IMR-90 (cell line): ENCODE measurements at places on chromosomes 2 and 18. TPM values are rescaled to one million over a fixed set of nuclear protein-coding genes. Genes with fewer than 3 reads are reported as not detected.

- H3K4me1 ChIP-seq: peaks cover 2% of the 10 kb centered on the region; the same call in 1 of the 2 replicates
- DNase-seq: no peak
- H3K4me3 ChIP-seq: no peak overlapping the region
- no peaks in the 10 kb centered on the region for H3K36me3 ChIP-seq
- H3K27ac ChIP-seq: no peak overlapping the region
- H3K27me3 ChIP-seq: no peaks in the 10 kb centered on the region
Measured at GRCh38 chr2:229971298-229971790, 49.0 kb downstream of the FBXO36 start.

The SMYD1 gene
- not detected in 2 replicates for total RNA-seq

- H3K4me3 ChIP-seq: no peak overlapping the region
- peak; percentile 67 for DNase-seq
- peaks cover 35% of the 10 kb centered on the region for H3K36me3 ChIP-seq
- no peak overlapping the region for H3K27ac ChIP-seq
- H3K27me3 ChIP-seq: no peaks in the 10 kb centered on the region
- no peaks in the 10 kb centered on the region for H3K4me1 ChIP-seq
Measured at GRCh38 chr2:86079981-86080911, 25.4 kb downstream of the POLR1A start.

GRCh38 chr18:22475426-22476100 lies 57.8 kb upstream of the CTAGE1 start:
- peaks cover 11% of the 10 kb centered on the region for H3K4me1 ChIP-seq
- no peaks in the 10 kb centered on the region for H3K36me3 ChIP-seq
- no peak overlapping the region for H3K27ac ChIP-seq
- DNase-seq: no peak
